ENCODE measurements at places on chromosomes 6 and 20.

GRCh38 chr6:35181308-35181932 is 32.3 kb upstream of the SCUBE3 start:
- no peak for DNase-seq

GRCh38 chr20:48656661-48657211 is 171.1 kb downstream of the PREX1 start:
- no peak for DNase-seq

DNA sequence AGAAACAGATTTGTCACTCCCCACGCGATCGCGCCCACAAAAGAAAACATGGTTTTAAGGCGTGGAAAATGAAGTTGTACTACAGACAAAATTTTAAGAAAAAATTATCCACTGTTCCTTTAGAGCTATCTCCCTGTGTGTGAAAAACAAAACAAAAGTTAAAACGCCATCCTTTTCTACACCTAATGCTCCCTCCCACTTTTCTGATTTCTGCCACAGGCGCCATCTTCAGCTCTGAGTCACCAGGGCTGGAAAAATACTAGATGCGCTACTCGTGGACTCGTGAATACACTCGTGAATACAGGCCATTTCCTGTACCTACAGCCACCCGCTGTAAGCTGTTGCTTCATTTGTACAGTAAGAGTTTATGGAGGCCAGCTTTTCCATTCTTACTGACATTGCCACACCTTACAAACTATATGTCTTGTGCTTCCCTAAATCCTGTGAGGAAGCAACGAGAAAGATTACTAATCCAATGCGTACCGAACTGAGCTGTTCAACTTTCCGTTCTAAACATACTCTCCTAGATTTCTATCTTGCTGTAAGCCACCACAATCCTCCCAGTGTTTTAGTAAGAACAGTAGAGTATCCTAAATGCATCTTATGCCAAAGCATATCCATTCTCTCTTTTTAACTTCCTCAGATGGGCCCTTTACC is 773 bp upstream of the AHI1 start:
- peak; percentile 85 for DNase-seq

DNA sequence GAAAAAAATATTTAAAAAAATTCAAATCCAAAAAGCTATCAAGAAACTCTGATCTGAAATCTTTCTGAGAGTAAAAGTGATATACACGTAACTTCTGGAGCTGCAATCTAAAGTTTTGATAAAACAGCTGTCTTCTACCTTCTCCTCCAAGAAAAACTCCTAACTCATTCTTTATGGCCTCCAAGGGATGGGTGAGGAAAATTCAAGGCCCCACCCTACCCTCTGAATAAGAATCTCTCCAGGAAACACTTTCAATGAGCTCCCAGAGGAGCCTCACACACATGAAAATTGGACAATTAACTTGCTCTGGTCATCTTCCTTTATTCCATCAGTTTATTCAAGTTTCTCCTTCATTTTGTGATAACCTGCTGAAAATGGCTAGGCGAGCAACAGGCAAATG is 93.4 kb downstream of the FNDC1 start:
- DNase-seq, result no peak

GRCh38 chr20:50856475-50857041 is 61.7 kb downstream of the BCAS4 start:
- DNase-seq, result no peak

DNA sequence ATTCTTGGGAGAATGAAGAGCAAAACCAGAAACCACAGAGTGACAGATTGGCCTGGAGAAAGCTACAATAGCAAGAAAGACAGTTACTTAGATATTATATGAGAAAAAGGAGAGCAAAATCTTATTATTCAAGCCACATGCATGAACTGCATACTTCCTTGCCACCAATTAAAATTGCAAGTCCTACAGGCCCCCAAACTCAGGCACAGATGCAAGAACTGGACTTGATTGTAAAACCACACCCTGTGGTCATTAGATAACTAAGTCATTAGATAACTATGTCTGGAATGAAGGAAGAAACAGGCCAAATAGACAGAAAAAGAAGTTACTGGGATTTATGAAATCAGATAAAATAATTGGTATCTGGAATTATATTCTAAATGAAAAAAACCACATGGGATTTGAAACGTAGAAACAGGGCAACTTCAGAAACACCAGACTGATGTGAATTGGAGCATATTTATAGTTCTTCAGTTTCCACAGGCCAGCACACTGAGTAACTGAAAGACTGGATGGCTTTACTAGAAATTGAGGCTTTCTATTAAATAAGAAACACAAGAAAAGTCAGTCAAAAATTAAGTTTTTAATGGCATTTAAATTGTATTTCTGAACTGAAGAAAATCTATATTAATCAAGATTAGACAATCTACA is 49.4 kb upstream of the CARMIL1 start:
- DNase-seq, result no peak
